ENCODE measurements at places on chromosomes 16 and 17.

DNA sequence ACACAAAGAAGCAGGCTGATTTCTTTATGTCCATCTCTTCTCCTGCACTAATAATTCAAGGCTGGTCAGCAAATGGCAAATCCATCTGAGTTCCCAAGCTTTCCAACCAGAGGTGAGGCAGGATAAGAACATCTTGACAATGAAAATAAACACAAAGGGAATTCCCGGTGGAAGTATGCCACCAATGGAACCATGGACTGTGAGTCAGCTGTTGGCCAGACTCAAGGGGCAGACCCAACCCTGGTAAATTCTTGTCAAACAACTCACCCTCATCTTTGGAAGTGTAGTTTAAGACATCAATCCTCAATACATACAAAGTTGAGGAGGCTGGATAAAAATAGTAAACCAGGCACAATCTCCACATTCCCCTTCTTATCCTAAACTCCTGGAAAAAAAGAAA is 74.3 kb upstream of the CES5A start:
- no peak for DNase-seq

GRCh38 chr16:7004266-7004665 is 328.4 kb upstream of the RBFOX1 start:
- DNase-seq = no peak

GRCh38 chr17:68290268-68290954 is 516 bp downstream of the SLC16A6 start:
- DNase-seq = peak; percentile 58

DNA sequence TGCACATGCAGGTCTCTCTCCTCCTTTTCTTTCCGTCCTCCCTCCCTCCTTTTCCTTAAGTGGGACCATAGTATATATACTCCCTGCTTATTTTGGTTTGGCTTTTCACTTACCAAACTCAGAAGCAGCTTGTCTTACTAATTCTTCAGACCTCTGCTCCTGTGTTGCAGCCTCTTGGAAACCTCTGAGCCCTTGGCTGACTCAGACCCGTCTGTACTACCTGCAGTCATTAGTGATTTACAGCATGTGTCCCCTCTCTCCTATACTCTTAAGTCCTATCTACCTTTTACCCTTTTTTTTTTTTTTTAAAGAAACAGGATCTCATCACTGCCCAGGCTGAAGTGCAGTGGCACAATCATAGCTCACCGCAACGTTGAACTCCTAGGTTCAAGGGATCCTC is 207.0 kb downstream of the STX8 start:
- DNase-seq = no peak
